ENCODE measurements at places on chromosomes 3 and 15.
A peak's percentile ranks its signal among the peaks of the same experiment; 100 is the strongest.

DNA sequence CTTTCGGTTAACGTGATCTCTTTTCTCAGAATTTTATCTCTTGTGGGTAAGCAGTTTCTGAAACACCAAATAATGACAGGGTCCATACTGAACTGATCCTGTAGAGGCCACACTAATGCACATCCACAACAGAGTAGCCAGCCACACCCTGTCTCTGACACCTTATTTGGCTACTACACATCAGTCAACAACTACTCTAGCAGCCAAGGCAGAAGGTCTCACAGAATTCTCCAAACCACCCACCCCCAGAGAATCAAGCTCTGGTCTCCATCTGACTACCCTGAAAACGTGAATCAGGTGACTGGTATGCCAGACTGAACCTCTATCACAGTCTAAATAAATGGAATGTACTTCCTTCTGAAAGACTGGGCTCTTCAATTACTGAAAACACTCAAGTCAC lies 38.0 kb downstream of the EDC3 start:
- no peak for DNase-seq

- DNase-seq, result peak; percentile 48
Measured at GRCh38 chr15:60299452-60300047, 98.2 kb downstream of the ANXA2 start.

DNA sequence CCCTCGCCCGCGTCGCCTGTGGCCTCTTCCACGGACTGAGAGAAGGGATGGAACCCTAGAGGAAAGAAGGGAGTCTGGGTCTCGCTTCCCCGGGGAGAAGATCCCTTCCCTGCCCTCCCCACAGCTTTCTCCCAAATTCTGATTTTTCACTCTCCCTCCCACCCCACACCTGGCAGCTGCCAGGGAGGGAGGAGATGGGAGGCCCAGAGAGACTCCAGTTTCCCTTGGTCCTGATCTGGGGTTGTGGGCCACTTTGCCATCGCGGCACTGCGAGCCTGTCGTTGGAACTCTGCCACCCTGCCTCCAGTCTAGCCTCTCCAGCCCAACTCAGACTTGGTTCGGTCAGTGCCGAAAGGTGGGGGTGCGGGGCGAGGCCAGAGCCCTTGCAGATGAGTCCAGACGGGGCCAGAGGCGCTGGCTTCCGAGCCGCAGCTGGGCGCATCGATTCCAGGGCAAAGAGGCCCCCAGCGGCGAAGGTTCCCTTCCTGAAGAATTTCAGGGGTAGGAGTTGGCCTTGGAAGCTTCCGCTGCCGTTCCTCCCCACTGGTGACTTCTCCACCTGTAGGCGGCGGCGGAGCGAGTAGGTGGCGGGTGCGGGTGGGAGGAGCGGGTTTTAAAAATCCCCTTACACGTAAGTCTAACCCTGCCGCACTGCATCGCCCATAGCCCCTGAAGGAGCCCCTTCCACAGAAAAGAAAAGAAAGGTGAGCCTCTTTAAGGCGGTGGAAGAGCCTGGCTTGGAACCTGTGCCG lies 5.2 kb downstream of the WNT5A start:
- DNase-seq, result no peak

- peak; percentile 82 for DNase-seq
Measured at GRCh38 chr15:92780843-92781242, 119.3 kb upstream of the CHD2 start.

DNA sequence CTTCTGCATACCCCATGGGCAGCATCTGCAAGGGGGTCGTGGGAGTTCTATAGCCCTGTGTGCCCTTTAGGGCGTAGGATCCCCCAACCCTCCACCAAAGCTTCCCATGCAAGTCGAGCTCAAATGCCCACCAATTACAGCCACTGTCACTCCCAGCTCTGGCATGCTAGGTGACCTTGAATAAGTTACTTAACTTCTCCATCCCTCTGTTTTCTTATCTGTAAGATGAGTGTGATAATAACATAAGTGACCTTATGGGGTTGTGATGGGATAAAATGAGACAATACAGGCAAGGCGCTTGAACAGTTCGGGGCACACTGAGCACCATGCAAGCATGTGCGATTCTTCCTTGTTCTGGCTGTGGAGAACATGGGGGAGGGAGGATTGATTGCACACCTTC lies 74.8 kb upstream of the POMGNT2 start:
- DNase-seq, result no peak

GRCh38 chr3:18382760-18383369 lies 42.3 kb downstream of the SATB1 start:
- no peak for DNase-seq

DNA sequence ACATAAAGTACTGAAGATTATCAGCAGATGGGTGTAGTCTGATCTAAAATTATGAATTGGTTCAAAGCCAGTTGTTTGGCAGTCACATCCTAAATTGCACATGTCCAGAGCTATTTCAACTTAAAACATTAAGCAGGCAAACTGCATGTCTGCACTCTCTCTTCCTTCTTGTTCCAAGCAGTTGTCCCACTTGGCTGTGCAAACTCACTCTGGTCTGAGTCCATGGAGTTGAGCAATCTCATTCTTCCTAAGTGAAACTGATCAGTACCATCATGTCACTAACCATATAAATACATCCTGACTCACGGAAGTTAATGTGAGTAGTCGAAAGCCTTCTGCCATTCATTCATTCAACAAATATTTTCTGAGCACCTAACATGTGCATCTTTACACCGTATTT lies 353.0 kb downstream of the ROBO1 start:
- DNase-seq, result peak; percentile 16

GRCh38 chr3:30581982-30582381 lies 24.4 kb upstream of the TGFBR2 start:
- no peak for DNase-seq

- DNase-seq, result no peak
Measured at GRCh38 chr15:63505842-63506222, 1.4 kb downstream of the USP3 start.

GRCh38 chr3:160454995-160455394 lies 5.4 kb upstream of the TRIM59 start:
- no peak for DNase-seq

GRCh38 chr15:68612503-68612902 lies 33.7 kb downstream of the CORO2B start:
- DNase-seq, result no peak

DNA sequence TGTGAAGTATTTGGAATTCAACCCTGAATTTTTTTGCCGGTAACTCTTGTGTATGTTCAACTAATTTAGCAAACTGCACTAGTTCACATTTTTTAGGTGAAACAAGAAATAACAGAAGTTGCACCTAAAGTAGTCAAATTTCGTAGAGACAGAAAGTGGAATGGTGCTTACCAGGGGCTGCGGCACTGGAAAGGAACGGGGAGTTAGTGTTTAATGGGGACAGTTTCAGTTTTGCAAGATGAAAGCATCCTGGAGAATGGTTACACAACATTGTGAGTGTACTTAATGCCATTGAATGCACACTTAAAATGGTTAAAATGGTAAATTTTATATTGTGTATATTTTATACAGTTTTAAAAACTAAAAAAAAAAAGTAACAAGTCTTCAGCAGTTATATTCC lies 27.4 kb downstream of the PPARG start:
- no peak for DNase-seq

DNA sequence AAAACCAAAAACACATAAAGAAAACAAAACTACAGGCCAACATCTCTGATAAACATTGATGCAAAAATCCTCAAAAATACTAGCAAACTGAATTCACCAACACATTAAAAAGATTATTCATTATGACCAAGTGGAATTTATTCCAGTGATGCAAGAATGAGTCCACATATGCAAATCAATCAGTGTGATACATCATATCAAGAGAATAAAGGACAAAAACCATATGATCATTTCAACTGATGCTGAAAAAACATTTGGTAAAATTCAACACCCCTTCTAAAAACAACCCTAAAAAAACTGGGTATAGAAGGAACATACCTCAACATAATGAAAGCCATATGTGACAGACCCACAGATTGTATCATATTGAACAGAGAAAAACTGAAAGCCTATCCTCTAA lies 265.6 kb upstream of the DCBLD2 start:
- DNase-seq, result no peak

GRCh38 chr3:185511711-185512110 lies 12.9 kb upstream of the TMEM41A start:
- no peak for DNase-seq

DNA sequence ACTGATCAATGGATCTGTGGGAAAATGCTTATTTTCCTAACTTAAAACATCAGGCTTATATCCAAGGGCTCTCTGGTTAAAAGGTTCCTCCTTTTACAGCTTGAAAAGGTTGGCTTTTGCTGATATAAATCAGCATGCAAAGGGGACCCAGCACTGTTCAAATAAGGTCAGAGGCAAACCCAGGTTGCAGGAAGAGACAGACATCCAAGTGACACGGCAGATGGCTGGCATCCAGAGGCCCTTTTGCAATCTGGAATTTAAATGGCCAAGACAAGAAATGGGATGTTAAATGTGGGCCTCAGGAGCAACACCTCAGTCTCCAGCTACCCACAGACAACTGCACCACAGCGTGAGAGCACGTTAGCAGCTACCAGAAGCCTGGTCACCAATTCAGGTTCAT lies 6.3 kb downstream of the SH3BP5 start:
- no peak for DNase-seq

DNA sequence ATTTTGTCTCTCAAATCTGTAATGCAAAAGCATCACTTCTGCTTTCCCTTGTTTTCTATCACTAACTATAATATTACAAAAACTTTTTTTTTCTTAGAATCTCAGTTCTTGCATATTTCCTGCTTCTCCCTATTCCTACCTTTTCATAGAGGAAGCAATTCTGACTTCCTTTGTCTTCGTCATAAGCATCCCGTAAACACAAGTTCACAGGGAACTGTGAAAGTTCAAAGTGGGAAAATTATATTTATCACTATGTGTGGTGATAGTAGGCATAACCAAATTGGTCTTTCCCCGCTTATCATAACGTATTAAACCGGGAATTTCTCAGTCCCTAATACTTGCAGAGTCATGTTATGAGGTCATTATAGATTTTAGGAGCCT lies 22.3 kb downstream of the CD200 start:
- DNase-seq, result no peak

DNA sequence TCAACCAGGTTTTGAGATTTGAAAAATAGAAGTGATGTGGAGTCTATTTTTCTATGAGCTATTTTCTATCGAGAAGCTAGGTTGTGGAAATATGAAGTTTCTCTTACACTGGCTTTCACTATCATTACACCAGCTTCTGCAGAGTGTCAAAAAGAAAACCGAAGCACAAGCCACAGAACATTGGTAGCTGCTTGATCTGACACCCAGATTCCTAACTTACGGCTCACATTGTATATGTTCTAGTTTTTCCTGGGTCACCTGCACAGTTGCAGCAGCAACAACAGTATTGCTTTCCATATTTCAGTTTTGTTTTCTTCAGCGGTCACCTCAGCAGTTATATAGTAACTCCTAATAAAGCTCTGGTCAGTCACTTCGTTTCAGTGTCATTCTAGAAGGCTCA lies 790.1 kb downstream of the PLOD2 start:
- DNase-seq, result no peak

DNA sequence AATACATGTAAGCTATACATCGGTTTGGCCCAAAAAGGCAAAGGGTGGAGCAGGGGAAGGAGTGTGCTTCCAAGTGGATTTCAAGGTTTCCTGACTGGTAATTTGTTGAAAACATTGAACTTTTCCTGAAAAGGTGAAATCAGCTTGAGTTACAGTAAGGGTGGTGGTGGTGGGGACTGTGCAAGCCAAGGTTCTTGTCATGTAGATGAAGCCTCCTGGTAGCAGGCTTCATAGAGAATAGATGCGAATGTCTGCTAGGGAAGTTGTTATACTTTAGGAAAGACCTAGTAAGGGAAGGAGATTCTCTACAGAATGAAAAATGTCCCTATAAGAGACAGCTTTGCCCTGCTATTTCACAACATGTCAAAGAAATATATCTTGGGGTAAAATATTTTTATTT lies 528.2 kb upstream of the CBLB start:
- DNase-seq, result no peak

DNA sequence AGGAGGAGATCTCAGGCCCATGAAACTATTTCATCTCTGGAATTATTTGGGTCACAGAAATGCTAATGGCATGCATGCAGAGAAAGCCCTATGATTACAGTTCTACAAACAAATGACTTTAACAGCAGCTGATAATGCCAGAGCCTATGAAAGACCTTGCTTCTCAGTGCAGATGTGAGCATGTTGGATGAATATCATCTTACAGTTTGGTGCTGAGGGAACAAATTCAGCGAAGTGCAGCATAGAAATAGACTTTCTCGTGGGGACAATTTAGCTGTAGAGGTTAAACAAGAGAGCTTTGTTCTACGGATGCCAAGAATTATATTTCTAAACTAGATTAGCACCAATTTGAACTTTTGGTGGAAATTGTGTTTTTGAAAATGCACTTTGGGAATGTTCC lies 27.7 kb downstream of the PTX3 start:
- DNase-seq, result peak; percentile 26

GRCh38 chr3:8204853-8205650 lies 296.6 kb upstream of the LMCD1 start:
- DNase-seq, result no peak

GRCh38 chr3:69562020-69562419 lies 176.1 kb upstream of the FRMD4B start:
- DNase-seq, result no peak

GRCh38 chr3:182618981-182619591 lies 174.2 kb upstream of the ATP11B start:
- DNase-seq, result no peak

DNA sequence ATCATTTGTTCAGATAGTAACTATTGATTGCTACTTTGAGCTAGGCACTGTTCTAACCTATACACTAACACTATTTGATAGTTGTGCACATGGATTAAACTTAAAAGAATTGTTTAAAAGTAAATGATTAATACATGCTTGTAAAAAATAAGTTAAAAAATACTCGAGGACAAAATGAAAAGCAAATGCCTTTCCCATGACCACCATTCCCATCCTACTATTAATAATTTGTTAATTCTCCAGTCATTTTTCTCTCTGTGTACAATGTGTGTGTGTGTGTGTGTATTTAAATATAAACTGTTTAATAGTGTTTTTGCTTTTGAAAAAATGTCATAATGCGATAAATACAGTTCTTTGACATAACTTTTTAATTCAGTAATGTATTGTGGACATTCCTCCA lies 78.7 kb upstream of the KCNMB2 start:
- DNase-seq, result no peak

DNA sequence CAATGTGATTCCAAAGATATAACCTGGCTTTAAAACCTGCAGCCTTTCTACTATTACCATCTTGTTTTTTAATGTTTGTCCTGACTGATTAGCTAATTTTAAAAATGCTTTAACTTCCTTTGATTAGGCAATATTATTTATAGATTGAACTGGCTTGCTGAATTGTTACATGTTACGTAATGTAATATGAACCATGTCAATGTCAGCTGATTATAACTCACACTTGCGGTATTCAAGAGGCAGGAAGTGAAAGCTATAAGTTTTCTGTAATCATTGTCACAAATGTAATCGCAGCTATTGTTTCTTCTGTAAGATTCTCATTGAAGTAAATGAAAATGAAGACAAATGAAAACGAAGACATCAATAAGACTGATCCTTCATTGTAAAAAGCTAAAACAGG lies 146.8 kb downstream of the ROBO2 start:
- no peak for DNase-seq

- no peak for DNase-seq
Measured at GRCh38 chr3:79810581-79810980, 42.8 kb upstream of the ROBO1 start.
